ENCODE measurements at places on chromosomes 16 and 17.

GRCh38 chr16:50989047-50989446 lies 162.0 kb downstream of the SALL1 start:
- DNase-seq = no peak

DNA sequence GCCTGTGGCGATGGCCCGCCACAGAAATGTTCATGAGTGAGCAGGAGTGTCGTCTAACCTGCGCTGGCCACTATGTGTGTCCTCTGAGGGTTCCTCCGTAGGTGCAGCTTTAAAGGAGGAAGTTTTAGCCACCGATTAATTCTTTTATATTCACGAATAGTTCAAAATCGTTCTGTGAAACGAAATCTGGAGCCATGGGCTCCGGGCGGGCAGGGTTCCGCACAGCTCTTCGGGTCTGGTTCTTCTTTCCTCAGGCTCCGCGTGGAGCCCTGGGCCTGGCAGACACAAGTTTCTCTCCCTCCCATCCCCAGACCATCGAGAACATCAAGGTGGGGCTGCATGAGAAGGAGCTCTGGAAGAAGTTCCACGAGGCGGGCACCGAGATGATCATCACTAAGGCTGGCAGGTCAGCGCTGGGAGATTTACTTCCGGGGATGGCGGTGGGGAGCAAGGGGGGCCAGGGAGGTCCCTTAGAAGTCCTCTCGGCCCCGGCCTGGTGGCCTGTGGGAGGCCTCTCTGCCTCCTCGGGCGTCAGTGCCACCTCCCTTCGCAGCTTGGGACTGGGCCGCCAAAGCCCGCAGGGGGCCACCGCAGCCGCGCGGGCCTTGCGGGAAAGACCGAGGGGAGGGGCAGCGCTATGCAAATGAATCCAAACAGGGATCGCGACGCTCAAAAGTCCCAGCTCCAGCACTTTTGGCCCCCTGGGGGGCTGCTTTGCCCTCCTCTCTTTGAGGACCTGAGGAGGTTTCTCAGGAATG lies 5.2 kb downstream of the TBX4 start:
- no peak for DNase-seq

DNA sequence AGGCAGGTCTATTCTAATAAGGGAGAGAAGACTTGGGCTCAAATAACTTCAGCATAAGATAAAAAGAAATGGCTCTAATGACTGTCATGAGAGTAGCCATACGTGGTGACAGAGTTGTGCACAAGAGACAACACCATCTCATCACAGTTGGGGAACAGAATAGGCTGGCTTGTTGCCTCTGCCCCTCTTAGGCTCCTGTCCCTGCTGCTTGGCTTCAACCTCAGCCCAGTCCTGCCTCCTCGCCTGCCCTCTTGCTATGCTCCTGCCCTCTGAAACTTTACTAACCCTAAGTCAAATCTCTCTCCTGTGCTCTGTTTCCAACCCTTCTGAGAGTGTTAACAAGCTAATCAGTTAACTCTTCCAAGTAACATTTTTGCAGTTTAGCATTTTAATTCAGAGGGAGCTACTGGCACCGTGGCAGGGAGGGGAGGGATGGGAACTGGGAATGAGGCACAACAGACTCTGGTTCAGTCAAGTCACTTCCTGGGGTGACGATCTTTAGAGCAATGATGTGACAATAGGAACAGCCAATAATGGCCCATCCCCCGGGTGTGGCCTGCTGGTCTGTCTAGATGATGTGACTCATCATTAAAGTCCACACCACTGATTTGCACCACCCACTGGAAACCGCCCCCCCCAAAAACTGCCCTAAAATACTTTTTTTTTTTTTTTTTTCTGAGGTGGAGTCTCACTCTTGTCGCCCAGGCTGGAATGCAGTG lies 35.5 kb downstream of the DNAH17 start:
- peak; percentile 79 for DNase-seq

DNA sequence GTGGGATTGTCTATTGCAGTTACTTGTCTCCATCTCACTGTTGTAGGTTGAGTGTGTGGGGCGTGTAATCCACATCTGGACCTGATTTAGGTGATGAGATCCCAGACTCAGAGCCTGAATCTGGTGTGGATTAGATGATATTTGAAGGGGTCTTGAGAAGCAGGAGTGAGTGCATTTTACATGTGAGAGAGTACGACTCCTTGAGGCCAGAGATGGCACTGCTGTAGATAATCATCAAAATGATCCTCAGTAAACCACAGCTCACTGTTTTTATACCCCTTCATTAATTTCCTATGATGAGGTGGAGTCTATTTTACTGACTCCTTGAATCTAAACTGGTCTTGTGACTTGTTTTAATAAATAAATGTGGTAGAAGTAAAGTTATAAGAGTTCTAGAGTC lies 732.5 kb downstream of the KCNJ2 start:
- no peak for DNase-seq

- DNase-seq = no peak
Measured at GRCh38 chr16:54116124-54116655, 170.4 kb downstream of the IRX3 start.

DNA sequence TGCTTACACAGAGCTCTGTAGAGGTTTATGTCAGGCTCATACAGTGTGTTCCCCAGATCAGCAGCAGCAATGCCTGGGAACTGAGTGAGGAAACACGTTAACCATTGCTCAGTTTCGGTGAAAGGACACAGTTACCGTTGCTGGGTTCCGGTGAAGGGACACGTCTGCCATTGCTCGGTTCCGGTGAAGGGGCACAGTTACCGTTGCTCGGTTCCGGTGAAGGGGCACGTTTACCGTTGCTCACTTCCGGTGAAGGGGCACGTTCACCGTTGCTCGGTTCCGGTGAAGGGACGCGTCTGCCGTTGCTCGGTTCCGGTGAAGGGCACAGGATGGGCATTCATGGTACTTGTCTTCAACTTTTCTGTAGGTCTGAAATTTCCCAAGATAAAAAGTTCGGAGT lies 81.7 kb downstream of the MRM3 start:
- no peak for DNase-seq

GRCh38 chr16:28180655-28181460 lies 30.9 kb downstream of the XPO6 start:
- DNase-seq = no peak

GRCh38 chr17:27457360-27457715 lies 1.1 kb downstream of the KSR1 start:
- no peak for DNase-seq

DNA sequence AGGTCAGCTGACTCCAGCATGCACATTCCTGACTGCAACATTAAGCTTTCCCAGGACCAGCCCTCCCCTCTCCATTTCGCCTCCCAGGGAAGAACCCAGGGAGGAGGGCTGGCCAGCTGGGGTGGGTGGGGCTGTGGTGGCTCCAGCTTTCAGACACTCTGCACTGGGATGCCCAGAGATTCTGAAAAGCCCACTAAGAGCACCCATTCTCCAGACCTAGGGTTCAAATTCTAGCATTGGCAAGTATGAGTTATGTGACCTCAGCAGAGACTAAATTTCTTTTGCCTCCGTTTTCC lies 7.8 kb downstream of the DLX3 start:
- no peak for DNase-seq

DNA sequence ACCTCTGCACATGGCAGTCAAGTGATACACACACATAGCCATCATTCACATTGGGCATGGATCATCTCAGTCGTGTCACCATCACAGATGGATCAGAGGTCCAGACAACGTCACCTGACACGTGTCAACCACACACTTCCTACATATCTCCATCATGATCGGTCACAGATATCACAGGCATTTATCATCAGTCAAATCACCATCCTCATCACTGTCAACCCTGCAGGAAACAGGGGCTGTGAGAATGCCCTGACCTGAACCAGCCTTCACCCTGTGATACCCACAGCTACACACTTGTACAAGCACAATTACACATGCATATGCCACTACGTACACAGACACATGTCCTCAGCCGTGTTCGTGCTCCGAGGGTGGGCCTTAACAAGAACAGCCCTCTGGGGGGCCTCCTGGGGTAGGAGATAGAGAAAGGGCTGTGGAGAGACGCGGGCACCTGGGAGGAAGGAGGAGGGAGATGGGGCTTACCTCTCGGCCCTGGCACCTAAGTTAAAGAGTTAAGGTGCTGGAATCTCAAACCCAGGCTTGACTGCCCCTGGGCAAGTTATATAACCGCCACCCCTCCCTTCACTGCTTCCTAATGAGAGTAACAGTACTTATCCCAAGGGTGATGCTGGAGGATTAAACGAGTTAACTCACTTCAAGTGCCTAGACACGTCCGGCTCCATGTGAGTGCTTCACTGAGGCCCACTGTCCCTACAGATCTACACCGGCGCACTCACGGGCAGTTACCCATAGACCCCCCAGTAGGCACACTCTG lies 1.1 kb downstream of the SLC12A4 start:
- no peak for DNase-seq

DNA sequence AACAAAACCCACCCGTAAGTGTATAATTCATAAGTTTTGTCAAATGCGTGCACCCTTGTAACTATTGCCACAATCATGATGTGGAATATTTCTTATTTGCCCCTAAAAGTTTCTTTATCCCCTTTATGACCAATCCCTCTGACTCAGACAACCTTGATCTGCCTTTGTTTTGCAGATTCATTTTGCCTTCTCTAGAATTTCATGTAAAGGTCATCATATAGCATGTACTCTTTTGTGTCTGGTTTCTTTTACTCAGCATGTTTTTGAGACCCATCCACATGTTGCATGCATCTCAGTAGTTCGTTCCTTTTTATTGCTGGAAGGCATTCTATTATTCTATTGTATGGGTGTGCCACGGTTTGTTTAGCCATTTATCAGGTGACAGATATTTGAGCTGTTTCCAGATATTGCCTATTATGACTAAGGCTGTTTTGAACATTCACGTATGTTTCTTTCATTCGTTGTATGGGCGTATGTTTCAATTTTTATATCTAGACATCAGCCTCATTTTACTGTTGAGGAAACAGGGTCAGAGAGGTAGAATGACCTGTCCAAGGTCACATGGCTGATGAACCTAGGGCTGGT lies 192.4 kb downstream of the RAB11FIP4 start:
- DNase-seq = no peak

- DNase-seq = no peak
Measured at GRCh38 chr17:9802697-9803096, 11.3 kb upstream of the DHRS7C start.

DNA sequence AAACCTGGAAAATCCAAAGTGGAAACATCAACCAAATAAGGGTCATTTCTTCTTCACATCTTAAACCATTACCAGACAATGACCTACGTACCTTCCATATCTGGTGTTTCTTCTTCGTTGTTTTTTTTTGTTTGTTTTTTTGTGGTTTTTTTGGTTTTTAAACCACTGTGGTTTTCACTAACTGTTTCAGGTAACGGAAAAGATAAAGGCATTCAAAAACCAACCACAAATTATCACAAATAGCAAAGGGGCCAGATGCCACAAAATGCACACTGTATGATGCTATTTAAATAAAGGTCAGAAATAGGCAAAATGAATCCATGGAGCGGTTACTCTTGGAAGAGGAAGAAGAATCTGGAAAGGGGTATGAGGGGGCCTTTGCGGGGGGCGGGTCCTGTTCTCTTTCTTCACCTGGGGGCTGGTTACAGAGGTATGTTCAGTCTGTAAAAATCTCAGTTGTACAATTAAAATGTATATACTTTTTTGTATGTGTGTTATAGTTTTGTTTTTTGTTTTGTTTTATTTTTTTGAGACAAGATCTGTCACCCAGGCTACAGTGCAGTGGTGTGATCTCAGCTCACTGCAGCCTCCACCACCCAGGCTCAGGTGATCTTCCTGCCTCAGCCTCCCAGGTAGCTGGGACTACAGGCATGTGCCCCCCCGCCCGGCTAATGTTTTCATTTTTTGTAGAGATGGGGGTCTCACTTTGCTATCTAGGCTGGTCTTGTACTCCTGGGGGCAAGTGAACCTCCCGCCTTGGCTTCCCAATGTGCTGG lies 29.6 kb downstream of the LITAF start:
- peak; percentile 47 for DNase-seq

- peak; percentile 69 for DNase-seq
Measured at GRCh38 chr17:2023692-2024571, 1.2 kb downstream of the RTN4RL1 start.

DNA sequence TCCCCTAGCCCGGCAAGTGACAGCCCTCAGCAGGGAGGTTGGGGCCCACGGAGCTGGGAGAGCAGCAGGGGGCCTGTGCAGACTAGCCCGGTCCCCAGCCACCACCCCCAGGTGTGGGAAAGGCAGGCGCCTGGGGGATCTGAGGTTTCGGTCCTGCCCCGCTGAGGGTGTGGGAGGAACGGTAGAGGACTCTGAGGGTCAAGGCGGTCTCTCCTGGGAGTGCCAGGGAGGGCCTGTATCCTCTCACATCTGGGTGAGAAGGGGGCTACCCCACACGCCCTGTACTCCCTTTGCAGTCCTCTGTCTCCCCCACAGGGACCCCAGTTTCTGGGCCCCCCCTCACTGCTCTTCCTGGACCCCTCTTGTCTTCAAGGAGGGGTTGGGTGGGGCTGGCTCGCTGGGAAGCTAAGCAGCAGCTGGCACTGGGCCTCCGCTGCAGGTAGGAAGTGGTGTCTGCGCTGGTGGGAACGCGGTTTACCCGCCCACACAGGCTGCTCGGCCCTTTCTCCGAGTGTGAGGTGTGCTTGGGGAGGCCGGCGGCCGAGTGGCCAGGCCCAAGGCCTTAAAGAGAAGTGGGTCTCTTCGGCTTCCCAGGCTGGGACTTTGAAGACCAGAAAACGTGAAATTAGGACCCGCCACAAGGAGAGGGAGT lies 15.4 kb downstream of the CD7 start:
- peak; percentile 49 for DNase-seq

- no peak for DNase-seq
Measured at GRCh38 chr16:85153046-85153445, 40.8 kb upstream of the CIBAR2 start.

DNA sequence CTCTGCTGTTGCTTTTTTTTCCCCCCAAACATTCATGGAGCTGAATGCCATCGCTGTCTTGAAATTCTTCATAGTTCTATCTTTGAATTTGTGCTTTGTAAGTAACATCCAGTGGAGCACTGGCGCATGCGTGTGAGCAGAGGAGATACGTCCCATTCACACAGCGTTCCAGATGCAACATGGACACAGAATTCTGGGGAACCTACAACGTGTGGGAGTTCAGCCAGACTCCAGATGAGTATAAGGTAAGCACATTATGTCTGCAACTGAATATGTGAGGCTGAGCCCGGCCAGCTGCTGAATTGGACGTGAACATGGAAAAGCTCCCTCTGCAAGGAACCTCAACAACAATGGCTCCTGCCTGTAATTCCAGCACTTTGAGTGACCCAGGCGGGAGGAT lies 4.3 kb upstream of the ATP1B2 start:
- no peak for DNase-seq

DNA sequence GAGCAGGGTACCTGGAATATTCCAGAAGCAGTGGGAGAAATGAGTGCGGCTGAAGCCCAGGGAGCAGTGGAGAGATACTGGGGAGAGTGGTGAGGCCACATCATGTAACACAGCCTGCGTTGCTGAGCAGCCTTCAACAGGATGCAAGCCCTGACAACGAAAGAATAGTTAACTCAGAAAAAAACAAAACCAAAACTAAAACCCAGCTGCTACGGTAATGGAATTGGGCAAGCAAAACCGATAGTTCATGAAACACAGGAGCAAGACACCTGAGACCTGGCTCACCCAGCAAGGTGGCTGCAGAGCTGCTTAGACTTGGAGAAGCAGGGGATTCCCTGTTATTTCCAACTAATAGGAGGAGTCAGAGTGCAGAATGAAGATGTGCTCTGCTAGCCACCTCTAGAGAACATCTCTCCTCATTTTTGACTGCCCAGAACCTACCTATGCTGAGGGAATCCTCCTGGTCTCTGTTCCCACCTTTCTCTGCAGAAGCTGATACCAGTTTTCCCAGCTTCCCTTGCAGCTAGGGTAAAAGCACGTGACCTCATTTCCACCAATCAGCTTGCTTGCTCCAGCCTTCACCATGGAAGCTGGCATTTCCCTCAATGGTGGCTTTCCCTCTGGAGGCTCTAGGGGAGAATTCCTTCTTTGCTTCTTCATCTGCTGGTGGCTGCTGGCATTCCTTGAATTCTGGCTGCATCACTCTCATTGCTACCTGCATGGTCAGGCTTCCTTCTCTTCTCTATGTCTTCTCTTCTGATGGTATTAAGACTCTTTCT lies 59.4 kb upstream of the XYLT1 start:
- no peak for DNase-seq

Data from CD4-positive, alpha-beta T cell treated with Interleukin-15 for 1 hour (primary cell).